Daoy (cell line): ENCODE measurements at places on chromosomes 3 and 15. TPM values are rescaled to one million over a fixed set of nuclear protein-coding genes. Genes with fewer than 3 reads are reported as not detected.

DNA sequence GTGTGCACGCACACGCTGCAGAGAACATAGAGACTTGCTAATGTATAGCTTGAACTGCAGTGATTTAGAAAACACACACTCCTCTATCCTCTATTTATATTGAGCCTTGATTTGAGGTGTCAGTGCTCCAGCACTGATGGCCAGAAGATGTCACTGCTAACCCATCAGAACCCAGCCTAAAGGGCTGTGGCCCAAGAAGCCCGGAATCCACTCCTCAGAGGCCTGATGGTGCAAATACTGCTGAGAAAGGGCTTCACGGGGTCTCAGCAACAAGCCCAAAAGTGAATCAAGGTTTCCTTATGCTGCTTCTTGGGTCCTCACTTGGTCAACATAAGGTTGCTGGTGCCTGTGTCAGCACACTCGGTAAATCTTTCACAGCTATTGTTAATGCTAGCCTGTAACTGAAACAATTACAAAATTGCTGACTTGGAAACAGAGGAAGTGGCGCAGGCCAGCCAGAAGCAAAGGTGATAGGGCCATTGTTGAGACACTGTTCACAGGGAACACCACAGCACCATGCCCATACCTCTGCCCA lies 60.3 kb downstream of the HEG1 start:
- DNase-seq, result peak; percentile 45

GRCh38 chr3:23735535-23736326 lies 70.0 kb upstream of the UBE2E1 start:
- DNase-seq, result no peak

- DNase-seq, result no peak
Measured at GRCh38 chr3:177307826-177308225, 110.5 kb upstream of the TBL1XR1 start.

- no peak for DNase-seq
Measured at GRCh38 chr3:25962255-25962654, 172.4 kb downstream of the OXSM start.

Gene CYFIP1
- total RNA-seq, result 55.8 and 80.3 TPM in 2 replicates

Gene RUBCN
- 17.4 and 22.6 TPM in 2 replicates for total RNA-seq

Gene SHF
- total RNA-seq, result 0.36 and 1.7 TPM in 2 replicates

DNA sequence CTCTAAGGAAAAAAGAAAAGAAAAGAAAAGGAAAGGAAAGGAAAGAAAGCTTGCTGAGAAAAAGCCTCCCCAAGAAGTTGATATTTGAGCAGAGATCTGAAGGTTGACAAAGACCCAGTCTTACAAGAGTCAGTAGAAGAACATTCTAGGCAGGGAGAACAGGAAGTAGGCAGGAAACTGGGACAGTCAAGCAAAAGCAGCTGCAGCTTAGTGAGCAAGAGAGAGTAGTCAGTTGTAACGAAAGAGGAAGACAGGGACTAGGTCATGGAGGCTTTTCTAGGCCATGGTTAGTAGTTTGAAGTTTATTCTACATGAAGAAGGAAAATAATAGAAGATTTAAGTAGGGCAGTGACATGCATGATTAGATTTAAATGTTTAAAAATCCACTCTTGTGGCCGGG lies 31.8 kb upstream of the KLHL6 start:
- no peak for DNase-seq

Gene CYP1A1
- 0.92 and 3.8 TPM in 2 replicates for total RNA-seq

DNA sequence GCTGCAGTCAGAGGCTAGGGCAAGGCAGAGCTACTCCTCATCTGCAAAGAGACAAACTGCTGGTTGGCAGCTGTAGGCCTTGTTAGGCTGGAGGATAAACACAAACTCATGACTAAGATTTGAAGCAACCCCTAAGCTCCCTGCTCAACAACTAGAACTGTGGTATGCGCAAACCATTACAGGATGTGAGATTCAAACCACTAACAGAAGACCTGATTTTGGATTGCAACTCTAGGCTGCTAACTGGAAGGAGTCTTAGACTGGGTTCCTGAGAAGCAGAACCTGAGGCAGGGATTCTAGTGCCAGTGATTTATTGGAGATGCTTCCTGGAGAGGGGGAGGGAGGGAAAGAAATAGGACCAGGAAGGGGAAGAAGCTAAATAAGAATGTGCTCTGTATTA lies 22.5 kb downstream of the CCR4 start:
- DNase-seq, result no peak

Gene SYNPR
- not detected in 2 replicates for total RNA-seq

Gene HYAL1
- total RNA-seq, result 0.06 TPM in 1 of 2 replicates, not detected in the other

- peak; percentile 84 for DNase-seq
Measured at GRCh38 chr15:29924750-29925149, 102.5 kb upstream of the TJP1 start.

DNA sequence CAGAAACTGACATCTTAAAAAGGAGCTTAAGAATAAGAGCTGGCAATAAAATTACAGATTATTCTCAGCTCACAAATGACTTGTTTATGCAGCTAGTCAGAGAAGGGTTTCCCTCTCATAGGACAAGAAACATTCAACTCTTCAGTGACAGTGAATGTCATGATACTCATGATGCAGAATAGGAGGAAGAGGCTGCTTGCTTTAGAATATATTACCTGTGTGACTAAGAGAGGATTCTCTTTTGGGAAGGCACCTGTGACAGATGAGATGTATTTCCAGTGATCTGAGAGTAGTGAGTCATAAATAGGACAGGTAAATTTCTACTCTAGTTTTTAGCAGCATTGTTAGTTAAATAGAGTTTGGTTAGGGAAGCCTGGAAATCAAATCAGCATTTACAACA lies 39.9 kb downstream of the RASA2 start:
- no peak for DNase-seq
